ENCODE measurements at places on chromosomes 2 and 18. TPM values are rescaled to one million over a fixed set of nuclear protein-coding genes. Genes with fewer than 3 reads are reported as not detected.

The MAL gene
- polyA plus RNA-seq = 2.3 TPM

GRCh38 chr2:86557836-86558235 lies 5.4 kb downstream of the CHMP3 start:
- DNase-seq = no peak

DNA sequence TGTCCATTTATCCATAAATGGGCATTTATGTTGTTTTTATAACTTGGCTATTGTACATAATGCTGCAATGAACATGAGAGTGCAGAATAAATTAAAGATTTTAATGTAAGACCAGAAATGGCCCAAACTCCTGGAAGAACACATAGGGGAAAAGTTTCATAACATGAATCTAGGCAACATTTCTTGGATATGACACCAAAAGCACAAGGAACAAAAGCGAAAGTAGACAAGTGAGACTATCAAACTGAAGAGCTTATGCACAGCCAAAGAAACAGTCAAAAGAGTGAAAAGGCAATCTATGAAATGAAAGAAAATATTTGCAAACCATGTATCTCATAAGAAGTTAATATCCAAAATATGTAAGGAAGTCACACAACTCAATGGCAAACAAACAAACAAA lies 5.8 kb downstream of the IL36A start:
- no peak for DNase-seq

GRCh38 chr2:143205106-143205764 lies 76.0 kb downstream of the ARHGAP15 start:
- no peak for DNase-seq

DNA sequence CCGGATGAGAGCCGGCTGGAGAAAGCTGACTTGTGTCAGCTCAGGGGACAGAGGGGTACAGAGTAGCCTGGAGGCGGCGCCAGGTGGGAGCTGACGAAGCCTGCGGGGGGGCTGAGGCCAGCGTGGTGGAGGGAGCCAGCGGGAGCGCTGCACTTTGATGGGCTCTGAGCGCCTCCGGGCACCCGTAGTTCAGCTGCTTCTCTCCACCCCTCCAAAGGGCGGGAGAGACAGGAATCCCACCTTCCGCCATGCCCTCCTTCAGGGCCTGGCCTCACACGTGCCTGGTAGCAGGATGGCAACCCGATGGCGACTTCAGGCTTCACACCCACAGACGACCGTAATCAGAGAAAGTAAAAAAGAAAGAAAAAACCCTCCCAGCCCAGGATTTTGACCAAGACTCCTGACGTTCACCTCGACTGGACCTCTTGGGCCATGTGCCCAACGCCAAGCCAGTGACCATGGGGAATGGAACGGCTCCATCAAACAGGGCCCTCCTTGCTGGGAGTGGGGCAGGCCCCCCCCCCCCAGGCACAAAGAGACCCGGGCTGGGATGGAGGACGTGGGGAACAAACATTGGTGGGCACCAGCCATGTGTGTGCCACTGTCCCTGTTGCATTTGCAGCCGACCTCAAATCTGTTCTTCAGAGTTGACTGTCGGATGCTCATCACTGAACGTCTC lies 60.7 kb upstream of the ASAP2 start:
- no peak for DNase-seq

DNA sequence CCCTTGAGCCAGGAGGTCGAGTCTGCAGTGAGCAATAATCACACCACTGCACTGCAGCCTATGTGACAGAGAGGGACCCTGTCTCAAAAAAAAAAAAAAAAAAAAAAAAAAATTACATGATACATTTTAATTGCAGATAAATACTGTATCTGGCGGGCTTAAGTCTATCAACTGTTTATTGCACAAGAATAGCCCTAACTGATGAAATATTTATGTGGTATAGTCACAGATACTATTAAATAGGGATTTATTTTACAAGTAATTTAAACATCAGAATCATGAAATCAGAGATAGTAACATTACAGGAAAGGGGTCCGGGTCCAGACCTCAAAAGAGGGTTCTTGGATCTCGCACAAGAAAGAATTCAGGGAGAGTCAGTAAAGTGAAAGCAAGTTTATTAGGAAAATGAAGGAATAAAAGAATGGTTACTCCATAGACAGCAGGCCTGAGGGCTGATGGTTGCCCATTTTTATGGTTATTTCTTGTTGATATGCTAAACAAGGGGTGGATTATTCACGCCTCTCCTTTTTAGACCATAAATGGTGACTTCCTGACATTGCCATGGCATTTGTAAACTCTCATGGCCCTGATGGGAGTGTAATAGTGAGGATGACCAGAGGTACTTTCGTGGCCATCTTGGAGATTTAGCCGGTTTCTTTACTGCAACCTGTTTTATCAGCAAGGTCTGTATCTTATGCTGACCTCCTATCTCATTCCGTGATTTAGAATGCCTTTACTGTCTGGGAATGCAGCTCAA lies 166.6 kb downstream of the PMAIP1 start:
- DNase-seq = no peak
